ENCODE measurements at places on chromosomes 12 and 14.

- peak; percentile 3 for DNase-seq
Measured at GRCh38 chr12:92505254-92506231, 197.2 kb upstream of the PLEKHG7 start.

DNA sequence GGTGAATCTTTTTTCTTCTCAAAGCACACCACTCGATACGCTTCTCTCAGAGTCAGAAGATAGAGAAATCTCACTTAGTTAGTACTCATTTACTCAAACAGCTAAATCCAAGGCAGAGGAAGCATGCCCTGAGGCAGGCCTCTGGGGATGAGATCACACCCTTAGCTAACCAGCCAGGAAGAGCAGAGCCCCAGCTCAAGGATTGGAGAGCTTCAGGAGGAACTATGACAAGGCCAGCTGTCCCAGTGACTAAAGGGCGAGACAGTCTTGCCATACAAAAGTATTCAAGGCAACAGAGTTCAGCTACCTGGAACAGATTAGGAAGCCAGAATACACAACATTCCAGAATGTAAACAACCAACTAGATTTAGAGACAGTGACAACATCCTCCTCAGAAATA, 197.7 kb upstream of the CCDC196 start:
- DNase-seq, result no peak

DNA sequence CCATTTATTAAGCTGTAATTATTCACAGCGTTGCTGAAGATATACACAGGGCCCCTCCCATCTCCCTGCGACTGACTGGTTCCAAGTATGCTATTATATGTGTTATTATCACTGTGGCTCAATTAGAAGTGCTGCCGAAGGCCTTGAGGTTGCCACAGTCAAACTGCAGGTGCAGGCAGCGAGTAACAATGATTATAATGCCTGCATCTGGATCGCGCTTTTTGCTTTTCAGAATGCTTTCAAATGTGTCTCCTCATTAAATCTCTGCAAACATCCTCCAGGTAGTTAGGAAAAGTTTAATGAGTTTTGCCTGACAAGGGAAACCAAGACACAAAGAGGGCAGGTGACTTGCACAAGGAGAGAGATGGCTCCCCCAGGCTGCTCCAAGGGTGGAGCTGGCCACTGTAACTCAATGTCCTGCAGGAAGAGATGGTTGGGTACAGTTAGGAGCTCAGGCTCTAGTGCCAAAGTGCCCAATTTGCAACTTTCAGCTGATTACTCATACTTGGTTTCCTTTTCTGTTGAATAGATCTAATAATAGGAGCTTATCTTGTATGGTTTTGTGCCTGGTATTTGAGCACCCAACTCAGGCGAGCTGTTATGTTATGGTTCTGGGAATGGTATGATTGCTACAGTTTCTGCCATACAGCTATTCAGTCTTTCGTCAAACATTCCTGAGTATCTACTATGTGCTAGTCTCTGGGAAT, 1.7 kb upstream of the SYNE3 start:
- DNase-seq, result no peak

- no peak for DNase-seq
Measured at GRCh38 chr12:111775205-111776193, 8.8 kb downstream of the ALDH2 start.

DNA sequence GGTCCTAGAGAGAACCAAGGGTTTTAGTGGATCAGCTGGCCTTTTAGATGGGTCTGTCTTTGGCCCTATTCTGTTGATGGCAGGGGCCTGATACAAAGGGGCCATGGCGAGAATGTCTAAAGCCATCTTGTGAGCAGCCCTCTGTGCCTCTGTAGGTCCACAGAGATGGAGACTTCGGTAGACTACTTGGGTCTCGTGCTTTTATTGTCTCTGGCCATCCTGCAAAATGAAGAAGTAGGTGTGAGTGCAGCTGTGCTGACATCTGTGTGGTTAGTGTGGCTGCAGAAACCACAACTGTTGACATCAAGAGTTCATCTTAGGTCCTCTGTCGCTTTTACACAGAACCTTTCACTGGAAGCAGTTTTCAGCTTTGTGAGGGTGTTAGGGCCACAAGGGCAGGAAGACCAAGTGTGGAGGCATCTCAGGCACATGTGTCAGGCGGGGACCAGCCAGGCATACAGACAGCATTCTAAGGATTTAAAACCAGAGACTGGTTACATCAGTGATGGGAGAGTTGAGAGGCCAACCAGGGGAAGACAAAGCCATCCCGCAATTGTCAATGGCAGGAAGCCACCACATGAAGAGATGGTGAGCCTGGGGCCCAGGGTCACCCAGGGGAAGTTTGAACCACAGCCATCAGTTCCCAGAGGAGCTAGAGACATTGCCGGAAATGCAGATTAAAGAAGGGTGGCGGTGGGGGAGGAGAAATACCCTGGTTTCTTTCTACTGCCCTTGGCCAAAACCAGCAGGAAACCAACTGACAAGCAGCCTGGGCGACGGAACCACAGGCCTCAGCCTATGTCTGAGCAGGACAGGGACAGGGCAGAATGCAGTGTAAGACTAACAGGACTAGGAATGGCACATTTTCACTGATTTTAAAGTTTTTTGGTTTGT, 13.0 kb upstream of the TPCN1 start:
- peak; percentile 28 for DNase-seq

DNA sequence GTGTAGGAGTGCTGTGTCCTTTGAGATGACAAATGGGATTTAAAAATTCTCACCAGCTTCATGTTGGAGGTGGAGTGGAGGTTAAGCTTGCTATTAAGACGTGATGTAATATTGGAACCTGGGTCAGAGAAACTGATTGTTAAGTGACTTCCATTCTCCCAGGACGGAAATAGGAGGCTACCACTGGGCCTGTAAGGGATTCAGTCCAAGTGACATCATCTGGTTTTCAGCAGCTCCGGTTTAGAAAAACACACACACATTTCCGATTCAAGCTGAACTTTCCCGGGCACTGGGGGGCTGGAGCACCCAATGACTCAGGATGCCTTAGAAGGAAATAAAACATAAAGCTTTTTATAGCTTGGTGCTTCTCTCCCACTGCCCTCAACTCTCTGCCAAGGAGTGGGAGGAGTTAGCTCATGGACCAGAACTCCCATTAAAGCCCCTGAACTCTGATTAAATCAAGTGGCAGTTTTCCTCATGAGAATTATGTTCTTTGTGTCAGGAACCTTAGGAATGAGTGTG, 12.4 kb downstream of the CALM1 start:
- DNase-seq, result no peak

GRCh38 chr12:79655036-79655435, 35.7 kb downstream of the PAWR start:
- no peak for DNase-seq

DNA sequence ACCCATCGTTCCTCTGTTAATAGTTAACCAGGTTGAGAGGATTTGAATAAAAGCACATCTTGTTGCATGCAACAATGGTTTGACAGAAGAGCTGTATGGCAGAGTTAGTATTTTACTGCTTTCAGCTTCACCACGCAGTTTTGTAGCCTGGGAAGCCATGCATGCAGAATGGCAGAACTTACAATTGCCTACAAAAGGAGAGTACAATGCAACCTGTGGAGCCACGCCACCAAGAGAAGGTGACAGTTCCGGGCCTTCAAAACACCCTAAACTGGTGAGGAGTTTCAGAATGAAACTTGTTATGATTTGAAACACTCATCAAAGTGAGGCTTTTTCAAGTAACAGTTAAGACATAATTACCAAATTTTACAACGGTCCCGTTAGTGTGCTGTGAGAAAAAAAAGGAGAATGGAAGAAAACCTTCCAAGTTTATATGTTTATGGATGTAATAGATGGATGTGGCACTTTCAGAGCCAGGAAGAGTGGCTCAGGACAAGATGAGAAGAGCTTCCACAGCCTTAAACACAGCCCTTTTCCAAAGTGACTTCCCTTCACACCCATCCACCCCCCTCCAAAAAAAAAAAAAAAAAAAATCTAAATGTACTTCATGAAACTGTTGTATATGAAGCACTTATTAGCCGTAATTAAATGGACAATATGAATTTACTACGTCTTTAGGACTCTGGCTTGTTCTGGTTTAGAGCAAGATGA, 158.7 kb downstream of the EGLN3 start:
- DNase-seq, result no peak

Measured in esophagus squamous epithelium (tissue), 5 donors.